ENCODE measurements at places on chromosomes 11 and 22.

GRCh38 chr11:103895106-103895505 is 141.3 kb upstream of the DDI1 start:
- DNase-seq = no peak

DNA sequence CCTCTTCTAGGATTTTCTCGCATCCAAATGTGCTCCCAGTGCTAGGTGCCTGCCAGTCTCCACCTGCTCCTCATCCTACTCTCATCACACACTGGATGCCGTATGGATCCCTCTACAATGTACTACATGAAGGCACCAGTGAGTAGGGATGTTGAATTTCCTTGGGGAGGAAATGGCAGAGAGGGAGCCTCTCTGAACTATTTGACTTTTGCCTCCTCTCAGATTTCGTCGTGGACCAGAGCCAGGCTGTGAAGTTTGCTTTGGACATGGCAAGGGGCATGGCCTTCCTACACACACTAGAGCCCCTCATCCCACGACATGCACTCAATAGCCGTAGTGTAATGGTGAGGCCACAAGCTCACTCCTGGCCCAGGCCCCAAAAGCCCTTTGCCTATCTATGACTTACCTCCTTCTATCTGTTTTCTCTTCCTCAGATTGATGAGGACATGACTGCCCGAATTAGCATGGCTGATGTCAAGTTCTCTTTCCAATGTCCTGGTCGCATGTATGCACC is 2.5 kb downstream of the TAF10 start:
- DNase-seq = no peak

- DNase-seq = no peak
Observed at GRCh38 chr11:73040046-73040445, 102.1 kb downstream of the FCHSD2 start.

GRCh38 chr22:27715106-27715505 is 86.5 kb downstream of the MN1 start:
- DNase-seq = no peak

DNA sequence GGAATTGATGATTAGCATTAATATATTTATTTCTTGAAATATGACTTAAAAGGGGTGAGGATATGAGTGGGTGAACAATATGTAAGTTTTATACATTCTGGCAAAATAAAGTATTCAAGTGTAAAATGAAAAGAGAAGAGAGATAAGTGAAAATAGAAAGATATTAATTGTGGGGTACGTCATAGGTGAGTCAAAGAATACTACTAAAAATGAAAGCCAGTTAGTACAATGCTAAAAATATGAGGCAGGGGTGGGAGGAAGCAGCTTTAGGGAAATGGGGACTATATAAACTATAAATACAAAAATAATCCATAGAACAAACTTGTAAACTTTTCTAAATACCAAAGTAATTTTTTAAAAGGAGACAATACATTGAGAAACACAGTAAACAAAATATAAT is 661.4 kb downstream of the CNTN5 start:
- no peak for DNase-seq

DNA sequence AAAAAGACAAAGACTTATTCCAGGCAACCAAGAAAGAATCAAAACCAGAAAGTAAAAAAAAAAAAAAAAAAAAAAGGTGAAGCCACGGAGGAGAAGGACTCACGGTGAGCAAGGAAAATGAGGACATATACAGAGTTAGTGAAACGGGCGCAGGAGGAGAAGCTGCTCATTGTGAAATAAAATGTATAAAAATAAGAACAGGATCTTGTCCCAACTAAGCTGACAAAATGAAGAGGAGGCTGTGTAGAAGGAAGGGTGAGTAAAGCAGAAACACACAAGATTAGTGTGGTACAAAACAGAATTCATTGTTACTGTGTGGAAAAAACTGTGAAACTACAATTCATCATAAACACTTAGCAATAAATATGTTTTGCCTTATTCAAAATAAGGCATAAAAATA is 7.6 kb downstream of the IL17REL start:
- no peak for DNase-seq

Measured in NCI-H187 (cell line).